ENCODE measurements at places on chromosomes 13 and 19. TPM values are rescaled to one million over a fixed set of nuclear protein-coding genes. Genes with fewer than 3 reads are reported as not detected.
A peak's percentile ranks its signal among the peaks of the same experiment; 100 is the strongest.

DNA sequence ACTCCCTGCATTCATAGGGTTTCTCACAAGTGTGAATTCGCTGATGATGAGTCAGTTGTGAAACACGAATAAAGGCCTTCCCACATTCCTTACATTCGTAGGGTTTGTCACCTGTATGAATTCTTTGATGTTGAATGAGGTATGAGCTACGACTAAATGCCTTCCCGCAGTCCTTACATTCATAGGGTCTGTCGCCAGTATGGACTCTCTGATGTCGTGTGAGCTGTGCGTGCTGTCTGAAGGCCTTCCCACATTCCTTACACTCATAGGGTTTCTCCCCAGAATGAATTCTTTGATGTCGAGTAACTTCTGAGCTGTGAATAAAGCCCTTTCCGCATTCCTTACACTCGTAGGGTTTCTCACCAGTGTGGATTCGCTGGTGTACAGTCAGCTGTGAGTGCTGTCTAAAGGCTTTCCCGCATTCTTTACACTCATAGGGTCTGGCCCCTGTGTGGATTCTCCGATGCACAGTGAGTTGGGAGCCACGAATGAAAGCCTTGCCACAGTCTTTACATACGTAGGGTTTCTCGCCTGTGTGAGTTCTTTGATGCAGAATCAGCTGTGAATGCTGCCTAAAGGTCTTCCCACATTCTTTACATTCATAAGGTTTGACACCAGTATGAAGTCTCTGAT is 30.5 kb upstream of the COX7A1 start:
- no peaks in the 10 kb centered on the region for H3K4me1 ChIP-seq
- H3K36me3 ChIP-seq: peaks cover 7% of the 10 kb centered on the region
- DNase-seq: no peak
- H3K27ac ChIP-seq: no peak overlapping the region
- H3K4me3 ChIP-seq: no peak overlapping the region
- H3K27me3 ChIP-seq: no peaks in the 10 kb centered on the region

GRCh38 chr19:2327773-2328400 is 499 bp downstream of the LSM7 start:
- H3K27ac ChIP-seq: peak overlapping the region; percentile 85
- peaks cover 29% of the 10 kb centered on the region for H3K4me1 ChIP-seq
- H3K36me3 ChIP-seq: peaks cover 5% of the 10 kb centered on the region

DNA sequence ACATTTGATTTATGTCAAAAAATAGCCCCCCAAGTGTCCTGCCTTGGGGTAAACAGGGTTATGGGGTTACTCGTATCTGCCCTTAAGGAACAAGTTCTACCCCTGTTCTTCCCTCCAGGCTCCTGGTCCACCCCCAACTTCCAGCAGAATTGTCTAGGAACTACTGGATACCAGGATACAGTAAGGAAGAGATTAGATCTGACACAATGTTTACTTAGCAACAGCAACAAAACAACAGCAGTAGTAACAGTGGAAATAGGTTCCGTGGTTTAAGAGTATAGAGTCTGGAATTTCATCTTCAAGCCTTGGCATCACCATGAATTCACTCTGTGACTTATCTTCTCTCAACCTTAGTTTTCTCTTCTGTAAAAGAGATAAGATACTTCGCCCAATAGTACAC is 1.7 kb upstream of the FAM98C start:
- DNase-seq: no peak
- H3K4me3 ChIP-seq: no peak overlapping the region
- H3K27ac ChIP-seq: no peak overlapping the region
- no peaks in the 10 kb centered on the region for H3K27me3 ChIP-seq
- H3K36me3 ChIP-seq: no peaks in the 10 kb centered on the region

DNA sequence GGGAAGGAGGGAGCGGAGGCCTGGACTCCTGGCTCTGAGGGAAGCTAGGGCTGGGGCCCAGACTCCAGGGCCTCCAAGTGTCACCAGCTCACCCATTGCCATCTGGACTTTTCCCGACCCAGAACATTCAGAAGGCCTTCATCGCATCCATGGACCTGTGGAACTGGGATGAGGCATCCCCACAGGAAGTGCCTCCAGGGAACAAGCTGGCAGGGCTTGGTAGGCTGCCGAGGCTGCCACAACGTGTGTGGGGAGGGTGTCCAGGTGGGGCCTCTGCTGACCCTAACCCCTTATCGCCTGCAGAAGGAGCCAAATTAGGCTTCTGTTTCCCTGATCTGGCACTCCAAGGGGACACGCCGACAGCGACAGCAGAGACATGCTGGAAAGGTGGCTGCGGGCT is 767 bp downstream of the ETV2 start:
- H3K4me3 ChIP-seq: no peak overlapping the region
- no peak for DNase-seq
- peak overlapping the region; percentile 85 for H3K27ac ChIP-seq
- H3K36me3 ChIP-seq: peaks cover 10% of the 10 kb centered on the region
- H3K27me3 ChIP-seq: no peaks in the 10 kb centered on the region
- peaks cover 17% of the 10 kb centered on the region for H3K4me1 ChIP-seq

C19orf81 gene
- total RNA-seq: 10.5 TPM

GRIN2D gene
- total RNA-seq: 11.4 TPM

SELENOV gene
- total RNA-seq: not detected
